ENCODE measurements at places on chromosomes 3 and 15.

DNA sequence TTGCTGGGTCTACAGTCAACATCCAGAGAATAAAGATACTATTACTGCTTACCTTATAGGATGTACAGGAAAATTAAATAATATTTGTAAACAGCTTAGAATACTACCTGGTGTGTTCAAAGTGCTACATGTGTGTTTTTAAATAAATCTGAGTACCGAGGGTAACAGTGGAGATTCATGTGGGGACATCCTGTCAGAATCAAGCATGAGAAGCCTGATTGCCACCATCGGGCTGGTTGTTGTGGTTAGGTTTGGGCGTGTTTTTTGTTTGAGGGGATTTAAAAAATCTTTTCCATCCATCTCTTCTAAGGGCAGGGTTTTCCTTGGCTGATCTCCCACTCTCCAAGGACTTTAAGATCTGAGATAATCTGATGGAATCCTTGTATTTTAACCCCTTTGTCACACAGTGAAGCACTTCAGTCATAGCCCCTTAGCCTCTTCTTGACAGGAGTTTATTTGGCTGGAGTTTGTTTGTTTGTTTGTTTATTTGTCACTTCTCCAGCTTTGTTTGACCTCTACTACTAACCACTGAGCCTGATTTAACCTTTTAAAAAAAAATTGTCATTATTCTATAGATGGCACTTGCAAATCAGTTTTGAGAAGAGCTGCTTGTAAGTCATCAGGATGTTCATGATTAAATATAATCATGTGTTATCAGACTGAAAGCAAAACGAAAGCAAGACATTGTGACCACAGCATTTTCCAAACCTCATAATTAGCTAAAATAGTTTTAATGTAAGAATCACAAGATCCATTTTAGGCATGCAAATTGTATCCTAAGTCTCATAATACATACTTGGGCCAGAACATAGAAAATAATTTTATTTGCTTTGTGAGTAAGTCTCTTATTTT is 72.8 kb upstream of the RARB start:
- DNase-seq = no peak

- no peak for DNase-seq
Measured at GRCh38 chr15:60076045-60076444, 71.9 kb downstream of the FOXB1 start.

GRCh38 chr15:52288051-52288942 is 7.3 kb downstream of the MYO5C start:
- peak; percentile 99 for DNase-seq

DNA sequence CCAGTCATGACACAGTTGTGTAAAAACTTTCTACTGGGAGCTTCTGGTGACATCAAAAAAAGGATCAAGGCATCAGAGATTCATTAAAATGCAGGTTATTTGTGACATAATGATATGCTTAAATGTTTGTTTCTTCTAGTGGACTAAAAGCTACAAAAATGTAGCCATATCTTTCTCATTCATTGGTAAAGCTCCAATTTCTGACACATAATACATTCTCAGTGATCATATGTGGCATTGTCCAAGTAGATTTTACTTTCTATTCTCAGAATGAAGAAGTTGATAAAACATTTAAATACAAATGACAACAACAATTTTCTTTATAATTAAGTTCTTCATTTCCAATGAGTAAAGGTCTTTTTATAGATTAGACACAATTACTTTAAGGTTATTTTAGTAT is 71.0 kb upstream of the ARHGEF26 start:
- DNase-seq = no peak

GRCh38 chr15:59738676-59739075 is 49.6 kb upstream of the BNIP2 start:
- DNase-seq = no peak
